ENCODE measurements at places on chromosomes 16 and 17. TPM values are rescaled to one million over a fixed set of nuclear protein-coding genes. Genes with fewer than 3 reads are reported as not detected.

ALOX15B gene
- not detected for total RNA-seq

TNFRSF12A gene
- 139 TPM for total RNA-seq

CHRNE gene
- total RNA-seq = 0.22 TPM

CEP20 gene
- 62.3 TPM for total RNA-seq

- no peak for DNase-seq
- no peaks in the 10 kb centered on the region for H3K36me3 ChIP-seq
- H3K27me3 ChIP-seq = no peaks in the 10 kb centered on the region
- H3K4me1 ChIP-seq = no peaks in the 10 kb centered on the region
- H3K4me3 ChIP-seq = no peak overlapping the region
These were observed 83.1 kb upstream of the CNTNAP4 start for GRCh38 chr16:76193906-76194615.

- no peak overlapping the region for H3K27ac ChIP-seq
- H3K4me3 ChIP-seq = no peak overlapping the region
- H3K4me1 ChIP-seq = no peaks in the 10 kb centered on the region
- no peaks in the 10 kb centered on the region for H3K36me3 ChIP-seq
These were observed 2.9 kb downstream of the UMOD start for GRCh38 chr16:20349615-20350014.

DNA sequence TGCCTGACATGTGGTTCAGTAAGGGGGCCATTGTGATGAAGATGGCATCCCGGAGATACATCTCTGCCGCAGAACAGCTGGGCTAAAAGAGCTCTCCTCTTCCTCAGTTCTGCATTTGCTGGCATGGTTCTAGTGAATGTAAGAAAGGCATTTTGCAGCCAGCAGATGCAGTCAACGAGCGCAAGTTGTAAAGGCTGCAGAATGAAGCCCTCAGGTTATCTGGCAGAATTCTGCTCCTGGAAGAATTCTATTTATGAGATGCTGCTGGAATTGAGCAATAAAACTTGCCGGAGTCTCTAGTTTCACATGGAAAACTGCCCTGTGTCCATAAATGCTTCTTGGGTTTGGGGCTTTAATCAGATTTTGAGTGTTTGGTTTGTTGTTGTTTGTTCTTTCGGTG is 176.8 kb upstream of the HSBP1 start:
- no peak overlapping the region for H3K4me3 ChIP-seq
- no peak for DNase-seq
- H3K27ac ChIP-seq = no peak overlapping the region
- no peaks in the 10 kb centered on the region for H3K27me3 ChIP-seq
- H3K36me3 ChIP-seq = no peaks in the 10 kb centered on the region
- H3K4me1 ChIP-seq = no peaks in the 10 kb centered on the region

DNA sequence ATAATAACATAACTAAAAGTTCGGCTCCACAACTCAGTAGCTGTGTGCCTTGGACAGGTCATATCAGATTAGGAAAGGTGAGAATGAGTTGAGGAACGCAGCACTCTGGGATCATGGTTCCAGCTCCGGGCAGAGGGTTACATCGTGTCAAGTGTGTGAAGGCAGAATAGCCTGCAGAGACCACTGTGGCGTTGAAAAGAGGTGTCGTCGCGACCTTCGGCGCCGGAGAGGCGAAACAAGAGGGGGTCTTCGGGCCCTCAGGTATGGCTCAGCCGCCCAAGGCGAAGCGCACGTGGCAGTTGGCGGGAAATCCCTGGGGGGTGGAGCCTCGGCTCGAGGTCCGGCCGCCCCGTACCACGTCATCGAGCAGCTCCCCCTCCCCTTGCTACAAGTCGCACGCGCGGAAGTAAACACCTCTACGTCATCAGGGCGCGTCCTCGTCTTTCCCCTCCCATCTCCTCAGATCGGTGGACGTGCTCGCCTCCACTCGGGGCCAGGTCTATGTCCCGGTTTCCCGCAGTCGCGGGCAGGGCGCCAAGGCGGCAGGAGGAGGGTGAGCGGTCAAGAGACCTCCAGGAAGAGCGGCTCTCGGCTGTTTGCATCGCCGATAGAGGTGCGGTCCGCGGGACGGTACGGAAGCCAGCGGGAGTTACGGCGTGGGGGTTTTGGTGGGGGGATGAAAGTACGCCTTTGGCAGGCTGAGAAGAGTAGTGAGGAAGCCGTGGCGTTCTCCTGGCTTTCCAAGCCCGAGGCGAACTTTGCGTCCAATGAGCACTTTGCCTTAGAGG is at the start of gene DHX40:
Gene DHX40 (plus strand): TSS at position 440 of the 788 bp plus-strand sequence. CDS start 62 bp downstream, at position 502.
- peaks cover 16% of the 10 kb centered on the region for H3K36me3 ChIP-seq
- peak; percentile 94 for DNase-seq
- H3K27ac ChIP-seq = peak within 1 kb of the TSS; percentile 82
- peak within 1 kb of the TSS; percentile 74 for H3K4me3 ChIP-seq

GRCh38 chr16:69270831-69271230 is 40.3 kb upstream of the VPS4A start:
- H3K27ac ChIP-seq = no peak overlapping the region
- no peaks in the 10 kb centered on the region for H3K27me3 ChIP-seq
- no peak overlapping the region for H3K4me3 ChIP-seq

DNA sequence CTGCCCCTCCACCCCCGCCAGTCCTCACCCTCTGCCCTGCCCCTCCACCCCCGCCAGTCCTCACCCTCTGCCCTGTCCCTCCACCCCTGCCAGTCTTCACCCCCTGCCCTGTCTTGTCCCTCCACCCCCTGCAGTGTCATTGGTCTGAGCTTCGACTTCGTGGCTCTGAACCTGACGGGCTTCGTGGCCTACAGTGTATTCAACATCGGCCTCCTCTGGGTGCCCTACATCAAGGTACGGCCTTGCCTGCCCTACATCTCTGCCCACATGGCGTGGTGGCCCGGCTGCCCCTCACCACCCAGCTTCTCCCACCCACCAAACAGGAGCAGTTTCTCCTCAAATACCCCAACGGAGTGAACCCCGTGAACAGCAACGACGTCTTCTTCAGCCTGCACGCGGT is 12.0 kb downstream of the TAX1BP3 start:
- H3K4me3 ChIP-seq = no peak overlapping the region
- no peak for DNase-seq
- no peaks in the 10 kb centered on the region for H3K36me3 ChIP-seq
- no peak overlapping the region for H3K27ac ChIP-seq
- no peaks in the 10 kb centered on the region for H3K27me3 ChIP-seq
- peaks cover 18% of the 10 kb centered on the region for H3K4me1 ChIP-seq

DNA sequence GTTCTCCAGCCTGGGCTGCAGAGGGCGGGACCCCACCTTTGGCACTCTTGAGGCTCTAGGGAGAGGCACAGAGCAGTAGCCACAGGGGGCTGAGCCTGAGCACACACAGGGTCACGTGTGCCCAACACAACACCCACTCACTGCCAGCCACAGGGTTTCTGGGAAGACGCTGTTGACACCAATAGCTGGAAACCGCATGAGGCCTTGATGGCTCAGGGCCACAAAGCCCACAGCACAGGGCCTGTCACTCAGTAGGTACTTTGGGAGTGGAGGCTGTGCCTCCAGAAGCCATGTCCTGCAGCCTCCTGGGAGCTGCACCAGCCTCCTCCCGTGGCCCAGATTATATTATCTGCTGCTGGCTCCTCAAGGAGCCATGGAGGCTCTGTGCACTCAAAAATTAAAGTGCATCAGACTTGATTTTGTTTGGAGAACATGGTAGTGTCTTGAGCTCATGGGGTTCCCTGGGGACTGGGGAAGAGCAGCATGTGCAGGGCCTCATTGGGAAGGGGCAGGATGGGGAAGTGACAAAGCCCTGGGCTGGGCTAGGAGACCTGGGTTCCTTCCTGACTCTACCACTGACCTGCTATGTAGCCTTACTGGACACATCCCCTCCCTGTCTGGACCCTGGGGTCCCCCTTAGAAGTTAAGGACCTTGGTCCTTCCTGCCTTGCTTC is 12.5 kb upstream of the SREBF1 start:
- peak; percentile 79 for DNase-seq
- H3K27ac ChIP-seq = peak overlapping the region; percentile 80
- H3K4me1 ChIP-seq = peaks cover 26% of the 10 kb centered on the region
- no peaks in the 10 kb centered on the region for H3K27me3 ChIP-seq

DNA sequence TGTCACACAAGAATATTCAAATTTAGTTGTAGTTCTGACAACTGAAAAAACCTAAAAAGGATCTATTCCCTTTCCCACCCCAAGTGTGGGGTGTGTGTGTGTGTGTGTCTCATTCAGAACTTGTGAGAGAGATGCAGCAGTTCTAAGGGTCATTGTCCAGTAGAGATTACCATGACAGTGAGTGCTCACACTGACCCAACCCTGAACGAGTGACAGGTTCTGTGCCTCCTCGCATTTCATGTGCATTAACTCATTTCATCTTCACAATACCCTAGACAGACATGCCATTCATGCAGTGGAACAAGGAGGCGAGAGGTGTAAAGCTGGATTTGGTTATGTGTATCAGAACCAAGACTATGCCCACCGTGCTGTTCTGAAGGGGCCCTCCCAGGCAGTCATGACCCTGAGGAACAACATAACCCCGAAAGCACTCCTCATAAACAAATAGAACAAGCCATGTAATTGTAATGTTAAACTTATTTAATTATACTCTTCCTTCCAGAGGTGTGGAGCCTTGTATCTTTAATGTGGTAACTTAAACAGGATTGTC is 102.1 kb downstream of the CLEC16A start:
- no peak for DNase-seq
- H3K36me3 ChIP-seq = peaks cover 87% of the 10 kb centered on the region
- no peak overlapping the region for H3K27ac ChIP-seq
- no peaks in the 10 kb centered on the region for H3K27me3 ChIP-seq
- H3K4me3 ChIP-seq = no peak overlapping the region

- DNase-seq = no peak
- H3K27ac ChIP-seq = no peak overlapping the region
- H3K27me3 ChIP-seq = no peaks in the 10 kb centered on the region
- no peak overlapping the region for H3K4me3 ChIP-seq
These were observed 21.1 kb upstream of the JPT2 start for GRCh38 chr16:1656808-1657617.

DNA sequence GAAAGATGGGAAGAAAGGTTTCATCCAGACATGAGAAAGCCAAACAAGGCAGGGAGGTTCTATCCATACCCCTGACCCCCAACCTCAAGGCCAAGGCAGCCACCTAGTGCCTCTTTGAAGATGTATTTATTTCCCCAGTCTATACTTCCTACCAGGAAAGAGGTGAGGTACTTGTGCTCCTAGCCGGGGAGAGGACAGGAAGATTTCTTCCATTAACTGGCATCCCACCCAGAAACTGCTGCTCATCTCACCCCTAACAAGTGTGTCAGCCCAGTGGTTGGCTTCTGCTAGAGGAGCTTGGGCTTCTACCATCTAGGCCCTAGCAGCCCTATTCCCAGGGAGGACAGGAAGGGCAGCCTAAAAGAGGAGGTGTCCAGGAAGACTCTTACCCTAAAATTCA is 8.9 kb downstream of the COPZ2 start:
- H3K27ac ChIP-seq = no peak overlapping the region
- H3K27me3 ChIP-seq = no peaks in the 10 kb centered on the region
- H3K36me3 ChIP-seq = no peaks in the 10 kb centered on the region
- DNase-seq = no peak
- no peak overlapping the region for H3K4me3 ChIP-seq
- H3K4me1 ChIP-seq = peaks cover 30% of the 10 kb centered on the region

DNA sequence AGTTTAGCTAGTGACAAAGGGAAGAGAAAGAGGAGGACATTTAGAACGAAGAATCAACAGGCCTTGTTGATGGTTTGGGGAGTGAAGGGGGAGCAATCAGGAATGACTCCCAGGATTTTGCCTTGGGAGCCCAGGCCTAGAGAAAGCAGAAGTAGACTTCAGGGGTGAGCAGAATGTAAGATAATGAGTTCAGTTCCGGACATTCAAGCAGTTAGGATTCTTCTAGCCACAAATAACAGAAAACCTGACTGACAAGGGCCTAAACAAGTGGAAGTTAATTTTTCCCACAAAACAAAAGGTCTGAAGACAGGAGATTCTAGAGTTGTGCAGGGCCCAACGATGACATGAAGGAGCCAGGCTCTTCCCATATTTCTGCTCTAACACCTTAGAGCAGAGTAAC is 45.9 kb downstream of the SKAP1 start:
- H3K4me1 ChIP-seq = no peaks in the 10 kb centered on the region
- H3K4me3 ChIP-seq = no peak overlapping the region
- DNase-seq = no peak
- H3K27ac ChIP-seq = no peak overlapping the region
- H3K27me3 ChIP-seq = peaks cover 21% of the 10 kb centered on the region

DNA sequence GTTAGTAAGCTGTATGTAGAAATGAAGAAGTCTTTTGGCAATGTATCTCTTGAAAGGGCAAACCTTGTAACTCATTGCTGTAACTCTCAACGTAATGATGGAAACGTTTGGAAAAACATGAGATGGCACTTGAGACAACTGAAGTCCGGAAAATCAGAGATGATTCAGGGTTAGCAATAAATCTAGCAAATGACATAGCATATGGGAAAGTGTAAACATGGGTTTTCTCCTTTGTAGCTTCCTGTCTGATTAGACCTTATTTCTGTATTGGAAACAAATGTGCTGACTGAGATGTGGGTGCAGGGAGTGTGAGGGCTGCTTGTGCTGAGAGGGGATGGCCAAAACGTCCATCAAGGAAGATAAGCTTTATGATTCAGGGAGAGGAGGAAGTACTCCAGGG is 110.7 kb upstream of the FAM20A start:
- no peaks in the 10 kb centered on the region for H3K27me3 ChIP-seq
- DNase-seq = no peak
- H3K36me3 ChIP-seq = no peaks in the 10 kb centered on the region
- H3K4me1 ChIP-seq = no peaks in the 10 kb centered on the region

DNA sequence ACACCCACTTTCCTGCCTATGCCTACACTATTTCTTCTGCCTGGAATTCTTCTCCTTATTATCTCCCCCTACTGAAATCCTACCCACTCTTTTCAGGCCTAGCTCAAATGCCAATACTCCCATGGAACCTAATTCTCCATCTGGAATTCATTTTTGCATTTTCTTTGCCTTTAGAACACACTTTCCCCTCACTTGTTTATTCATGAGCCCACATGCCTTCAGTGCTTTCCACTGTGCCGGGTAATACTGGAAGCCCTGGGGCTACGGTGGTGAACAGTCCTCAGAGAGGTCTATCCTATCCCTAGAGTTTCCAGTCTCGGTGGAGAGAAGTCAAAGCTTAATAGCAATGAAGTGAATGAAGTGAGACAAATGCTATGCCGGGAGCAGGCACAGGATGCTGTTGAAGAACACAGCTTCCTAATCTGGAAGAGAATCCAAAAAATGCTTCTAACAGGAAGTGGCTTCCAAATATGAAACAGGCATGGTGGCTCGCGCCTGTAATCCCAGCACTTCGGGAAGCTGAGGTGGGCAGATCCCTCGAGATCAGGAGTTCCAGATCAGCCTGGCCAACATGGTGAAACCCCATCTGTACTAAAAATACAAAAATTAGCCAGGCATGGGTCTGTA is 322.4 kb downstream of the GRIN2A start:
- H3K27ac ChIP-seq = no peak overlapping the region
- no peaks in the 10 kb centered on the region for H3K27me3 ChIP-seq
- no peaks in the 10 kb centered on the region for H3K36me3 ChIP-seq
- H3K4me1 ChIP-seq = peaks cover 5% of the 10 kb centered on the region

DNA sequence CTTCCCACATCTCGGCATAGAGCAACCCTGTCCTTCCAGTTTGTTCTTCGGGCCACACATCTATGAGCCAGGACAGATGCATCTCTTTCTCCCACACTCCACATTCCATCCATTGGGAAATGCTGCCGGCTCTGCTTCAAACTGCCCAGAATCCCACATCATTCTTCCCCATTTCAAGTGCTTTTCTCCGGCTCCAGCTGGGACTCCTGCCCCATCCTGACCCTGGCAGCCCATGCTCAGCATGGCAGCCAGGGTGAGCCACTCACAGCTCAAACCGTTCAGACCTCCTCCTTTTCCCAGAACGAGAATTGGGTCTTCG is 132.8 kb upstream of the SDK2 start:
- H3K27ac ChIP-seq = no peak overlapping the region
- peaks cover 10% of the 10 kb centered on the region for H3K27me3 ChIP-seq
- H3K36me3 ChIP-seq = no peaks in the 10 kb centered on the region
- no peak for DNase-seq

Measured in psoas muscle (tissue), 8 donors.